Fibroblast of the aortic adventitia (primary cell): ENCODE measurements at places on chromosomes 1 and 21.

GRCh38 chr1:177884479-177885021, 85.3 kb downstream of the SEC16B start:
- DNase-seq: peak; percentile 12

GRCh38 chr1:50940291-50940690, 19.8 kb downstream of the FAF1 start:
- DNase-seq: no peak

DNA sequence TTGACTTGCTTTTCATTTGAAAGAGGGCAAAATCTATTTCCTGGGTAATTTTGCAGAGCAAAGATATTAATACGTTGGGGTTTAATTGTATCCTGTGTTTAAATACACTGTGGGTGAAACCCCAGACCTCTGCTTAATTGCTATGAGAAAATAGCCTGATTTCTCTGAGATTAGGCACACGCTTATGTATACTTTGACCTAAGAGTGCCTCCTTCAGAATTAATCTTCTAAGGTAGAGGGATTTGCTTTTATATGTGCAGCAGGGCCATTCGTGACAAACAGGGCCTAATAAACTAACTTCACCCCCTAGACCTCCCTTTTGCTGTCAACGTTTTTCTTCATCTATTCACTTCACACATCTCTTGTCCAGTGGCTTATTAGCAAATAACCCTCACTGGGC, 216.9 kb upstream of the ADGRL2 start:
- DNase-seq: no peak

- DNase-seq: no peak
These were observed 9.8 kb downstream of the NIPAL3 start for GRCh38 chr1:24425441-24425840.

DNA sequence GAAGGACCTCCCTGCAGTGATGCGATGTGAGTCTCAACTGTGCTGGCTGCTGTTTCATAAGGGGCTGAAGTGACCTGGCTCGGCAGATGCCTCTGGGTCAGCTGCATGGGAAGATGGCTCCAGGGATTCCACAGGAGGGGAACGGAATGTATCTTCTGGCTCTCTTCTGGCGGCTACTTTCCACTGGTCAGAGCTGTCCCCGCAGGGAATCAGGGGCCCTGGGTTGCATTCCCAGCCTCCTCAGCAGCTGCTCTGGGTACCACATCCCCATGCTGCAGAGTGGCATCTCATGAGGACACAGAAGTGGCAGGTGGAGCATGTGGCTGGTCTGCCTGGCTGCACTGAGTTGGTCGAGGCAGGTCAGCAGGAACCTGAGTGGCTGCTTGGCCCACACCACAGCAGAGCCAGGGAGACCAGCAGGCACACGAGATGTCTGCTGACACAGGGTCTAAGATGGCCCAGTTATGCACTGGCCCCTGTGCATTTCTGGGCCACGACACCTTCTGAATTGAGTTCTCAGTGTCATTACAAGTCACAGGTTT, 42.8 kb downstream of the POFUT2 start:
- no peak for DNase-seq
